ENCODE measurements at places on chromosomes 6 and 20. TPM values are rescaled to one million over a fixed set of nuclear protein-coding genes. Genes with fewer than 3 reads are reported as not detected.

TFAP2A gene
- total RNA-seq = not detected

WFDC9 gene
- total RNA-seq = not detected

DDX43 gene
- total RNA-seq = 1.5 TPM

MTRF1L gene
- 20.5 TPM for total RNA-seq

HLA-DRB5 gene
- total RNA-seq = 80.1 TPM

LY6G5C gene
- total RNA-seq = 6.3 TPM

TMEM217 gene
- 8.0 TPM for total RNA-seq

KCNQ5 gene
- 4.1 TPM for total RNA-seq

ENPP3 gene
- 1.5 TPM for total RNA-seq

DEFB132 gene
- not detected for total RNA-seq

PRKN gene
- not detected for total RNA-seq

SYNDIG1 gene
- not detected for total RNA-seq
